Heart right ventricle (tissue), 16 donors: ENCODE measurements at places on chromosomes 1 and 21. TPM values are rescaled to one million over a fixed set of nuclear protein-coding genes. Genes with fewer than 3 reads are reported as not detected.

- H3K4me3 ChIP-seq = no peak overlapping the region
- no peak overlapping the region for H3K27ac ChIP-seq
- no peak for DNase-seq
These were observed 170.7 kb downstream of the NR5A2 start for GRCh38 chr1:200198236-200198635.

GRCh38 chr1:111471012-111471411, 2.8 kb upstream of the C1orf162 start:
- H3K27ac ChIP-seq = peak overlapping the region; percentile 29
- peaks cover 62% of the 10 kb centered on the region for H3K4me1 ChIP-seq
- no peaks in the 10 kb centered on the region for H3K36me3 ChIP-seq

DNA sequence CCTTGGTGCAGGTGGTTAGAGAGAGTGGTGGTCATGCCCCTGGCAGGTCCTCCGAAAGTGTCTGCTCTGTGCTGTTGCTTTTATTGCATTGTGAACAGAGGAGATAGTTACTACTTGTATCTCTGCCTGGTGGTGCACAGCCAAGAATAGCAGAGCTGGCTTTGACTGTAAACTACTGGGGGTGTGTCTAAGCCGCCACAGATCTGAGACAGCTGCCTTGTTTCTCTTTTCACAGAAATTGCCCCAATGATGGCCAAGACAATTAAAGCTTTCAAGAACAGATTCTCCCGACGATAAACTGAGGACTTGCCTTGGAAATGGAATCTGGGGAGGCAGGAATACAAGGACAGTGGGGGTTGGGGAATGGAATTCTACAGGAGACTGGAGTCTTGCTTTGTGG, 16.0 kb downstream of the ELOA start:
- no peaks in the 10 kb centered on the region for H3K27me3 ChIP-seq
- no peak overlapping the region for H3K4me3 ChIP-seq
- peaks cover 38% of the 10 kb centered on the region for H3K4me1 ChIP-seq
- H3K36me3 ChIP-seq = peaks cover 97% of the 10 kb centered on the region

DNA sequence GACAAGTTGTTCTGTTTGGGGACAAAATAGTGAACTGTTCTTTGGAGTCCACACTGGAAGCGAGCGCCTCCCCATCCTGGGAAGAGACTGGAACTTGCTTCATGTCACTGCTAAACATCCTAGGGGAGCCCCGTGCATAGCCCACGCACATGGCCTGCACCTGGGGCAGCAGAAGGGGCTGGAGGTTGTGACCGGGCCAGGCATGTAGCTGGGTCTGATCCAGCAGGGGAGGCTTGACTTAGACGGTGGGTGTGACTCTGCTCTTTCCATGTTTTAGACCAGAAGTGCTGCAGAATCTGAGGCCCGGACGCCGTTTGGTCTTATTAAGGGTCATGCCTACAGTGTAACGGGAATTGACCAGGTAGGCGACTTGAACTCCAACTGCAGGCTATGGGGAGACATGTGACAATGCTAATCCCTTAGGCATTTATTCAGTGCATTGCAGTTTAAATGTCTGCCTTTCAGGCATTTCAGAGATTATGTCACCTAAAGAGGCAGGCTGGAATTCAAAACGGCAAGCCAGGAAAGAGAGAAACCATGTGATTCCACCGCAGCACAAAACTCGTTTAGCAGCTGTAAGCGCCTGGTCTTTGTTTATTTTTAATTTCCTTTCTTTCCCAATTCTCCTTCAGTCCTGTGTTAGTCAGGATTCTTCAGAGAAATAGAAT, 21.8 kb downstream of the CAPN9 start:
- H3K4me3 ChIP-seq = no peak overlapping the region
- no peak for DNase-seq
- H3K36me3 ChIP-seq = no peaks in the 10 kb centered on the region

DNA sequence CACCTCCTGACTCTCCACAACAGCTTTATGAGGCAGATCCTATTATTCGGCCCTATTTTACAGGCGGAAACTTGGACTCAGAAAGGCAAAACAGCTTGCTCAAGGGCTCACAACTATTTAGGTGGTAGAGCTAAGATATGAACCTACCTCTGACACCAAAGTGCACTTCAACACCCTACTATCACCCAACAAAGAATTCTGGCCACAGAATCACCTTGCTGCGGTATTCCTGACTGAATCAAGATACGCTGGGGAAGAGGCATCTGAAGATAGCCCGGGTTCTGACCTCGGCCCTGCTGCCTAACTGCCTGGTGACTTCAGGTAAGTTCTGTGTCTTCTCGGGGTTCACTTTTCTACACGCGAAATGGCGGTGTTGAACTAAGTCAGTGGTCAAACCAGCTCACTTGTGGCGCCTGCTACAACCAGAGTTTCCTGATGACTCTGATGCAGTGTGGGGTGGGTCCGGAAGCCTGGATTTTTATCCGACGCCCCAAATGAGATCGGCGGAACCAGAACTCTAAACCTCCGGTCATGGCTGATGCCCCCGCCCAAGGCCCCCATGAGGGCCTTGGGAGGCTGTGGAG, 608 bp downstream of the PEF1 start:
- peak overlapping the region; percentile 64 for H3K4me3 ChIP-seq
- H3K36me3 ChIP-seq = no peaks in the 10 kb centered on the region
- DNase-seq = no peak
- peaks cover 83% of the 10 kb centered on the region for H3K4me1 ChIP-seq
- H3K27me3 ChIP-seq = no peaks in the 10 kb centered on the region

- H3K4me1 ChIP-seq = peaks cover 39% of the 10 kb centered on the region
- H3K27me3 ChIP-seq = no peaks in the 10 kb centered on the region
- no peak overlapping the region for H3K27ac ChIP-seq
These were observed 52.2 kb downstream of the CAPZB start for GRCh38 chr1:19432943-19433718.

DNA sequence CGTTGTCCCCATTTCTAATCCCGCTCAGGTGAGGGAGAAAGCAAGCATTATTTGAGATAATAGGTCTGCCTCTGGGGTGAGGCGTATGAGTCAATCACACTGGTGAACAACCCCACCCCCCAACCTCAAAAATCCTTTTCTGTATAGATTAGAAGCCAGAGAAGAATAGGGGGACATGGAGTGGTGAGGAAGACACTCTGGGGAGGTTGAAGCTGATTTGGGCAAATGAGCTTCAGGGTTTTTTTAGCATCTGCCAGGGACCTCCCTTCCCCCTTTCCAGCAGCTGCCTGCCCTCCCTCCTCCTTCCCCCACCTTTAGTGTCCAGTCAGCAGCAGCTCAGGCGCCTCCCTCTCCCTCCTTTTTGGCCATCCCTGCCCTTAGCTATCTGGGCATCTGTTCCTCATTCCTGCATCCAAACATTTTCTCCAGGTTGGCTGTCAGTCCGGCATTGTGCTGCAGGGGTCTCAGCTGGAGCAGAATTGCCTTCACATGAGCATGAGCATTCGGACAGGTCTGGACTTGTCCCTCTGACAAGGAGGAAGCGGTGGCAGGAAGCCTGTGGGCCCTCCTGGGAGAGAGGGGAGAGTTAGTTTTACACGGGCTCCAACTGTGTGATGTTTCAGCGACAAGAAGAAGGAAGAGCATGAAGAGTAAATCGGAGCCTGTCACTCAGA, 30.8 kb upstream of the PTGFRN start:
- no peaks in the 10 kb centered on the region for H3K27me3 ChIP-seq
- peak overlapping the region; percentile 19 for H3K4me3 ChIP-seq
- H3K36me3 ChIP-seq = no peaks in the 10 kb centered on the region
- H3K27ac ChIP-seq = peak overlapping the region; percentile 16
- peak; percentile 41 for DNase-seq

DNA sequence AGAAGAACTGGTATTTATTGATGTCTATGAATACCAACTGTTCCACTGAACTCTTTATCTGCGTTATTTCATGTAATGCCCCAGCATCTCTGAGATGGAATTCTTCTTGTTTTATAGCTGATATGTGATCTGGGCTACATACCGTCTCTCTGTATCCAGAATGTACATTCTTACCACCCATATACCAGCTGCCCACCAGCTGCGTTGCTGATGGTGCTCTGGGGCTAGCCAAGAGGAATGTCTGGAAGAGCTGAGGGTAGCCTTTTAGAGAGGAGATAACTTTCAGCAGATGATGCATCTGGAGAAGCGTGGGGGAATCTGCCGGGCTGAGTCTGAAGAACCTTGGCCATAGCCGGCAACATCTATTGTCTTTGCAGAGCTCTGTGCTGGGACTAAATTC, 137.5 kb downstream of the RYR2 start:
- H3K4me3 ChIP-seq = no peak overlapping the region
- no peak for DNase-seq
- no peaks in the 10 kb centered on the region for H3K36me3 ChIP-seq
- H3K4me1 ChIP-seq = peaks cover 44% of the 10 kb centered on the region
- no peak overlapping the region for H3K27ac ChIP-seq
- no peaks in the 10 kb centered on the region for H3K27me3 ChIP-seq

- no peak for DNase-seq
- no peaks in the 10 kb centered on the region for H3K36me3 ChIP-seq
- H3K4me3 ChIP-seq = no peak overlapping the region
- H3K4me1 ChIP-seq = no peaks in the 10 kb centered on the region
- H3K27ac ChIP-seq = no peak overlapping the region
- H3K27me3 ChIP-seq = no peaks in the 10 kb centered on the region
These were observed 671.9 kb downstream of the PTPRC start for GRCh38 chr1:199310708-199311107.

Gene TSPAN1
- 1.3 TPM for total RNA-seq

Gene CFHR2
- not detected for total RNA-seq
